Activated CD4-positive, alpha-beta T cell treated with anti-CD3 and anti-CD28 coated beads, Interleukin-10, Interleukin-2, amounts not matched to agents 100 ng/mL and 50 ng/mL, durations not matched to agents 16 hours and 8 hours (primary cell): ENCODE measurements at places on chromosomes 2 and 18.

- no peak for DNase-seq
These were observed 273.5 kb upstream of the HS6ST1 start for GRCh38 chr2:128591861-128592822.

DNA sequence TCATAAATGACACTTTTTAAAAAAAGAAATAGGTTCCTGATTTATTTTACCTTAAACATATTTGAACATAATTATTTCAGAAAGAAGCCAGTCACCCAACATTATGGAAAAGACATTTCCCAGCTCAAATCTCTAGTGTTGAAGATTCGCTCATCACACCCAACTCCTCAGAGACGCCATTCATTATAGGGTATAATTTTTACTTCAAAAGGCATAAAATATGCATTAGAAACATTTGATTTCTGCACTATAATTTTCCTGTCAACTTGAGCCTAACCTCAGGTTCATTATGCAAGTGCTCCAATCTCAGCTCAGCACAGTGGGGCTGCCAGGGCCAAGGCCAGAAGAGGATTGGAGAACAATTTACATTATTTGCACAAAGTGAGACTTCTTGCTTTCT, 58.8 kb upstream of the TTN start:
- no peak for DNase-seq

DNA sequence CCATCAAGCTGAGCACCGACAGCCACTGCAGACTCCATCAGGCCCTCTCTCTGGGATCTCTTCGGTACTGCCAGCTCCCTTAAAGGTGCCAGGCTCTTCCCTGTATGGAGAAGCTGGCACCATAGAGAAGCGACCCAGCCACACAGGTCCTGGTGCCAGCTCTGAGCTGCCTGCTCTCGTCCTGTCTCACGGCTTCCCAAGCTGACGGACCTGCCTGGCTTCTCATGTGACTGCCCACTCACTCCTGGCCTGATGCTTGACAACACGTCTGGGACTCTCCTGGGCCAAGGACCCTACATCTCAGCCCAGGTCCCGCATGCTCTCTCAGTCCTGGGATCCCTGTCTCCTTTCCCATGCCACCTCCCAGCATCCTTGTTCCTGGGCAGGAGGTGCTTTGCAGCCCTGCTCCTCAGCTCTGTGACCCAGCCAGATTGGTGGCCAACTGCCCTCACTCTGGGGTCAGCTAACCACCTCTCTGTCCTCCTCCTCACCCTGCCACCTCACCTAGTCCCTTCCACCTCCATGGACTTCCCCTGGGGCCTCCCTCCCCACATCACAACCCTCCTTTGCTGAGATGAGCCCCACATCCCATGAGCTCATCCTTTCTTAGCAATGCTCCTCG, 12.5 kb upstream of the ATOH8 start:
- DNase-seq: no peak

GRCh38 chr18:40911582-40912254, 1043.3 kb upstream of the PIK3C3 start:
- no peak for DNase-seq

DNA sequence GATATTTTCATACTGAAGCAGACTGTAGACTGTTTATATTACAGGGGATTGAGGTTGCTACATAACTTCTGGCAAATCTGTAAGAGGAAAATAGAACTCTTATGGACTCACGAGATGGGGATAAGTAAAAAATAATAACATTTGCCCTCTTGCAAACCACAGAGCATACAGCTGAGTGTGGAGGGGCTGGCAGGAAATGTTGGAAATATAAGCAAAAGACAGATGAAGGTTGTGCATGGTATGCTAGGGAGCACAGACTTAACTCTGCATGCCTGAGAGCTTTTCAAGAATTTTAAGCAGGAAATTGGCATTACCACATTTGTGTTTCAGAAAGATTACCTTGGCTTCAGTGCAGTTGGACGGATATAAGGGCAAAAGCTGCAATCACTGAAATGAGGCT, 411.1 kb downstream of the RAD51AP2 start:
- DNase-seq: no peak

GRCh38 chr18:10088734-10089133, 174.9 kb downstream of the VAPA start:
- no peak for DNase-seq

DNA sequence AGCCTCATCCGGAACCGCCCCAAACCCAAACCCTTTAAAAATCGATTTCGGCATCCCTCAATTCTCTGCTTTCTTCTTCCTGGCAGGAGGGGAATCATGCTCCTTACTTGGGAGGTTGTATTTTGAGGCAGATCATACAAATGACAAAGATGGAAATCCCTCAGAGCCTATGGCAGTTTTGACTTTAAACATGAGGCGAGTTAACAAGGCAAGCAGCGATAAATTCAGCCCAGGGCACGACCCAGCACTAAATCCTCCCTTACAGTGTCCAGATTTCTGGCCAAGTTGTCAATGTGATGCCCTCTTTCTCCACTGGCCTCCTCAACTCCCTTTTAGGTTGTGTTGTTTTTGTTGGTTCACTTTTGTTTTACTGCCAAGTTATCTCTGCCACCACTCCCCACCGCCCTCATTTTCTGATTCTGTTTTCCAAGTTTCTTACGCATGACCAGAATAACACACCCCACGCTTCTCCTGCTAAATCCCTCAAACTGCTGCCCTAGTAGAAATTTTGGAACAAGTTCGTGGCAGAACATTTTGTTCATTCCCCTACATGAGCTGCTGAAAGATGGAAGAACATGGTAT, 68.3 kb downstream of the CTAGE1 start:
- no peak for DNase-seq

GRCh38 chr2:36449943-36450392, 94.4 kb downstream of the CRIM1 start:
- no peak for DNase-seq

GRCh38 chr2:208556983-208557484, 150.4 kb downstream of the PTH2R start:
- DNase-seq: no peak

DNA sequence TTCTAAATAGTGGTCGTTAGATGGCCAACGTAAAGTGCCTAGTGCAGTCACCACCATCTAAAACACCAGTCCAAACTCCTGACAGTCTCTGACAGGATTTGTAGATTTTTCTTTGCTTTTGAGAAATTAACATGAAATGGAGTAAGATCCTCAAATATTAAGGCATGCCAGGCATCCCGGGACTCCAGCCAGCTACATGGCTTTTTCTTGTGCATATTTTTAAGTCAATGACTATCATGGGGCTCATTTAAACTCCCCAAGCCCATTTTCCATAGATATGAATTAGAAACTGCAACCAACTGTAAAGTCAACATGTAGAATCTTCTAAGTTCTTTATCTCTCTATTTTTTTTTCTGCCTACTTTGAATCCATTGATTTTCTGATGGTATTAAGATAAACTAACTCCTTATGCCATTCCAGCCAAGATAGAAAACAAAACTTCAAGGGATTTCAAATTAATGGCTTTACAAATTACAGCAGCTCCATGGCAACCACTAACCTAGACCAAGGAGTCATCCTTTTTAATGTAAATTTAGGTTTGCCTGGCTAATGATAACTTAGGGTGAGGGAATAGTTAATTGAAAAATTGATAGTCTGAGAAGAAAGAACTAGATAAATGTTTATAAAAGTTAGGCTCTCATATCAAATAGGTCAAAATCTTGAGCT, 764.1 kb upstream of the NXPH2 start:
- DNase-seq: no peak

GRCh38 chr18:80157708-80158343, 48.8 kb downstream of the ADNP2 start:
- DNase-seq: peak; percentile 76

- DNase-seq: no peak
These were observed 616.7 kb upstream of the REG3G start for GRCh38 chr2:78408795-78409118.

GRCh38 chr2:1736045-1736444, 8.3 kb downstream of the PXDN start:
- no peak for DNase-seq

DNA sequence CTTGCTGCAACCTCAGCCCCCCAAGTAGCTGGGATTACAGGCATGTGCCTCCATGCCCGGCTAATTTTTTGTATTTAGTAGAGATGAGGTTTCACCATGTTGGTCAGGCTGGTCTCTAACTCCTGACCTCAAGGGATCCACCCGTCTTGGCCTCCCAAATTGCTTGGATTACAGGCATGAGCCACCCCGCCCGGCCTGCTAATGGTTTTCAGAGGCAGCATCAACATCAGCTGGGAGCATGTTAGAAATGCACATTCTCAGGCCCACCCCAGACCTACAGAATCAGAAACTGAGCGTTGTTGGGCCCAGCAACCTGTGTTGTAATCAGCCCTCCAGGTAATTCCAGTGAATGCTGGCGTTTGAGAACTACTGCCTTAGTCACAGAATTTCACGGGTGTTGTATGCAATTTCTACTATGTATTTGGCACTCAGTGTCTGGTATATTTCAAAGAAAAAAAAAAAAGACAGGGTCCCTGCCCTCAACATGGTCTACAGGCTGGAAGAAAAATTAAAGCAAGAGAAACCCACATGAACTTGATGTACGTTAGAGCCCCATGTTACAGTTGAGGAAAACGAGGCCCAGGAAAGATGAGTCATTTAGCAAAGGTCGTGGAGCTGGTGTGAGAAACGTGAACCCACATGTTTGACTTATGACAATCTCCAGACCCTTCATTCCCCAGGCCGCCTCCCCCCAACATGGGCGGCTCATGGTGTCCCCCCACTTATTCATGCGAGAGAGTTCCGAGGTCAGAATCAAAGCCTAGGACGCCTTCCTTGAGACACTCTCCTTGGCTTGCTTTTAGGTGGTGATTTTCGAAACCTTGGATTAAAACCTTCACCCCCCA, 35.3 kb downstream of the SH3BP4 start:
- no peak for DNase-seq

DNA sequence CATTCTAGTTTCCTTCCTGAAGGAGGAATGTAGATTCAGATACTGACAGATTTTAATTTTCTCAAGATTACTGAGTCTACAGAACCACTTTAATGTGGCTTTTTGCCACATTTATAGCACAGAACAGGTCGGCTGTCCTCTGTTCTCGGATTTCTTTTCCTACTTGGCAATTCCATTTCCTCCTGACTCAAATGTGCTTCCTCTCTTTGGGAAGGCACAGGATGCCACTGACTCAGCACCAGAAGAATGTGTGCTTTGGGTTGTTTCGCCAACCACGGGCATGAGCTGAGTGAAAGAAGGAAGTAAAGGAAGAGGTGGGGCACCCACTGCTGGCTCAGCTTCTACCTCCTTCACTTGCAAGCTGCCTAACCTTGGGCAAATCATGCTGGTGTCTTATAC, 970.6 kb upstream of the ACVR2A start:
- no peak for DNase-seq

GRCh38 chr18:77896586-77897252, 647.1 kb downstream of the GALR1 start:
- no peak for DNase-seq
